HT-29 (cell line): ENCODE measurements at places on chromosomes 4 and X.

DNA sequence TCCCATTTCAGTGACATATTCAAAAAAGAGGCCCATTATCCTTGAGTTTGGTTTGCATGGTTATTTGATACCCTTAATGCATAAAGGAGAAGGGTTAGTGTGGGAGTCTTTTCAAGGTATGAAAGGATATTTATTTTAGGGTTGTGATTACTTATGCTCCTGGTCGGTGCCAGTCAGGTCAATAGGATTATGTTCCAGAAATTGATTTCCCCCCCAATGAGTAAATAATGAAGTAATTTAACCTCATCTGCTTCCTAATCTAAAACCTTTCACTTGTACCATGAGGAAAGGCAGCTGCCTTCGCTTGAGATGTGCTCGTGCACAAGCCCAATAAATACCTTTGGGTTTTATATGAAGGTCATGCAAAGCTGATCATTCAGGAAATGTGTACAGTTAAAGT, 55.0 kb upstream of the NR0B1 start:
- DNase-seq: no peak

- DNase-seq: no peak
These were observed 55.9 kb upstream of the USP9X start for GRCh38 chrX:41029332-41029731.

GRCh38 chrX:78886550-78886949, 58.6 kb upstream of the P2RY10 start:
- DNase-seq: peak; percentile 31

DNA sequence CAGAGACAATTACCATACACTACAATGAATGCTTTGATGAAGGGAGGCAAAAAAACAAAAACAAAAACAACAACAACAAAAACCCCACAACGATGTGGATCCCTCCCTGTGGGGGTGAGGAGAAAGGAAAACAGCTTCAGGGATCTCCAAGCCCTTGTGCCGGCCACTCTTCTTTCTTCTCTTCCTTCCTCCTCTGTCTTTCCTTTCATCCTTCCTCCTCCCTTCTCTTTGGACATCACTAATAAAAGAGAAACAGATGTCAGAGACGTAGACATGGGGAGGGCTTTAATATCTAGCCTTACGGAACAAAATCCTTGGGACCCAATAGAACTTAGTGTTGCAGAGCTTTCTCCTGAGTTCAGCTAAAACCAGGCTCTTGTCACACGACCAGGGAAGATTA, 18.8 kb upstream of the STX18 start:
- no peak for DNase-seq

DNA sequence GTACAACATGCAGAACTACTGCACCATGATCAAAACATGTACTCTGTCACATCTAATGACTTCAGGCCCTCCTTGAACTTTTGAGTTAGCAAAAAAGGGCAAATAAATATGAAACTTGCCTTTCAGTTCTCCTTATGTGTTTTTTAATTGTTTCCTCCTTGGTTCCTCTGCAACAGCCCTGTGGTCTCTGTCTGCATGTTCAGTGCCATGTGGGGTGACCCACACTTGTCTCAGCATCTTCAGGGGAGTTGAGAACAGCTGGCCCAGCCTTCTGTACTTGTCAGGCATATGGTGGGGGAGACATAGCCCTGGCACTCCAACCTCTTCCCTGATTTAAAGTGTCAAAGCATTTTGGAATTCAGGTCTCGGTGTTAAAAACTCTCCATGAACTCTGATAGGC, 188.0 kb upstream of the PGRMC2 start:
- no peak for DNase-seq
